ENCODE measurements at places on chromosomes 16 and 17.

DNA sequence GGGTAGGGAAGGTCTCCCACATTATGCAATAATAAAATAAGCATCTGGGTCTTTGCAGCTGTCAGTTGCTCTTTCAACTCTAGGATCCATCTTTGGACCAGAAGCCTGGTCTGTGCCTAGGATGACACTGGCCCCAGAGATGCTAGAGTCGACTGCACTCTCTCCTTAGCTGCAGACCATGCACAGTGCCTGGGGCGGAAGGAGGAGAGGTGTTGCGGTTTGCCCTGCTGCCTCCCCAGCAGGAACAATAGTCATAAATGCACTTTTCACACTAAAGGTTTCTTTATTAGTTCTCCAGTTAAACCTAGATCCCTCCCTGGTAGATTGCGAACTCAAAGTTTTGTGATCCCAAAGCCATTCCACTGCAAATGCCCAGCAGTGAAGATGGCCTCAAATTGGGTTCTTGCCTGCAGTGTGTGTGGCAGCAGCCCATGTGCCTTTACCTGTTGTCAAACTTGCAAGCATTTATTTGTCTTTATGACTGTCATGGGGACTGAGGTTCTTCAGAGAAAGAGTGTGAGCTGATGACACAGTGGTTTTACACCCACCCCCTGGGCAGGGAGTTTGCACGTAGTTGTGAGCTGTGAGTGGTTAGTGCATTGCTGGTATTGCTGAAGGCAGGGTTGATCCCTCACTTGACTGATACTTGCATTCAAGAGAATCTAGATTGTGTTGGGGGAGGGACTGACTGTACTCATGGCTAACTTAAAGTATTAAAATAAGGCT is 10.3 kb downstream of the ATXN1L start:
- no peak for DNase-seq

DNA sequence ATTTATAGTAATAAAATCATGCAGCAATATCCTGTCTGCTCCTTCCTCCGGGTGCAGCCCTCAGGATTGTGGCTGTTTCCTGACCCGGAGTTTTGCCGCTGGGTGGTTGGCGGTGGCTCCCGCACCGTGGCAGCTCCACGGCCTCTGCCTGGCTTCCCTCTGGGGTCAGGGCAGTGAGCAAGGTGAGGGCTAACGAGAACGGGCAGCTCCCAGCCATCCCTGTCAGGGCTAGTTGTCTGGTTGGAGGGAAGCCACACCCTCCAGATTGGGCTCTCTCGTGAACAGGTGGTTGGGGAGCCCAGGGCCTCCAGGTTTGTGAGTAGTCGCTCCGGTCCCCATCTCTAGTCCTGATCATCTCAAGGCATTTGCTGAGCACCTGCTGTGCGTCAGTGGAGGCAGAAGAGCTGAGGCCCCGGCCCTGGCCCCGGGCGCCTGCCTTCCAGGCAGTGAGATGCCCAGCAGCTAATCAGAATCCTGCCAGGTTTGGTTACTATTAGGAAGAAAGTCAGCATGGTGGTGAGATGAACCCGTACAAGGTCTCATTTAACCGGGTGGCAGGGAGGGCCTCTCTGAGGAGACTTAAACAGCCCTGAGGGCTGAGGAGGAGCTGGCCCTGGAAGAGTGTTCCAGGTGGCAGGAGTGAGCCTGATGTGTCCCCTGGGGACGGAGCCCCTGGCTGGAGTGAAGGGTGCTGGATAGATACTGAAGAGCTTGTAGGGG is 2.3 kb upstream of the NUDT16L1 start:
- no peak for DNase-seq

GRCh38 chr16:89729863-89730593 is 8.7 kb downstream of the ZNF276 start:
- no peak for DNase-seq

- DNase-seq, result no peak
Observed at GRCh38 chr17:36509272-36509985, 22.9 kb downstream of the ZNHIT3 start.

- no peak for DNase-seq
Observed at GRCh38 chr16:81060576-81061306, 16.3 kb downstream of the C16orf46 start.

- no peak for DNase-seq
Observed at GRCh38 chr17:78847052-78847451, 6.4 kb upstream of the USP36 start.

GRCh38 chr17:48909783-48910182 is 1.6 kb downstream of the UBE2Z start:
- no peak for DNase-seq

GRCh38 chr17:8944748-8945147 is 20.8 kb downstream of the PIK3R5 start:
- no peak for DNase-seq
